ENCODE measurements at places on chromosomes 6 and 20. TPM values are rescaled to one million over a fixed set of nuclear protein-coding genes. Genes with fewer than 3 reads are reported as not detected.

DNA sequence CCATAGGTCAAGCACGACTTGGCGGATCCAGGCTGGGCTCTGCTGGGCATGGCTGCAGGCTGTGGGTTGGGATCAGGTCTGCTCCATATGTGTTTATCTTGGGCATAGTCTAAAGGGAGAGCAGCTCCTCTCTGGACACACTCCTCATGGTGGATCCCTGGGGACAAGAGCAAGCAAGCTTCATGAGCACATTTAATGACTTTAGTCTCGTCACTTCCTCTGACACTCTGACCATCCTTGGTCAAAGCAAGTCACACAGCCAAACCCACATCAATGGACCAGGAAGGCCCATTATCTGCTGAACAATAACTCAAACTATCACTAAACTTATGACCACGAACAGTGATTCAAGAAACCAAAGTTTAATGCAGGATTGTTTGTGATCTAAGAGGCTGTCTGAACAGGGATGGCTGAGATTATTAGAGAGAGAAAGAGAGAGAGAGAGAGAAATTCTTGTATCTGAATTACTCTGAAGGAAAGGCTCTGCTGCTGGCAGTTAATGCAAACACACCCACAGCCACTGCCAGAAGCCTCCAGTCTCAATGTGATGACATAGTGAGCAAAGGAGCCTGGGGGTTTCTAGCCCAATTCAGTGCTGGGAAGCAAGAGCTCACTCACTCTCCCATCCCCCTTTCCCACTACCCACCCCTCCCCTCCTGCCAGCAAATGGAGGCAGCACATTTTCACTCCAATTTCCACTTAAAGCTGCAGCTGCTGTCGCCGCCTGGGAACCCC is 490.2 kb upstream of the SULF2 start:
- DNase-seq = no peak

The TTK gene
- total RNA-seq = 0.26 TPM

GRCh38 chr6:110348961-110349690 is 9.0 kb downstream of the METTL24 start:
- no peak for DNase-seq

DNA sequence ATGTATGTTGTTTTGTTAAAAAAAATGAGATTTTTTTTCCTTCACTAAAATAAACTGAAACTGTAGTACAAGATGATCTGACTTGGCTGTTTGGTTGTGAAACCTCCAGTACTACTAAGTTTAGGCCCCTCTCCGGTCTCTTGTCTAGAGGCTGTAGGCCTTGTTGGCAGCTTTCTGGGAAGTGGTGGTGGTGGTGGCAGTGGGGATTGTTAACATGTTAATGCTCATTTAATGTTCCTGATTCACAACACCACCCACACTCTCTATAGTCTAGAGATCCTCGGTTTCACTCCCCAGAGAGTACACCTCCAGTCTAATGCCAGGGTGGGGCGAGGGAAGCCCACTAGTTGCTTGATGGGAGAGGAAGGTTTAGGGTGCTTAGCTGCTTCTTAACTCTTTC is 24.1 kb downstream of the STK4 start:
- no peak for DNase-seq

- no peak for DNase-seq
Measured at GRCh38 chr6:126631363-126631762, 291.4 kb downstream of the CENPW start.

DNA sequence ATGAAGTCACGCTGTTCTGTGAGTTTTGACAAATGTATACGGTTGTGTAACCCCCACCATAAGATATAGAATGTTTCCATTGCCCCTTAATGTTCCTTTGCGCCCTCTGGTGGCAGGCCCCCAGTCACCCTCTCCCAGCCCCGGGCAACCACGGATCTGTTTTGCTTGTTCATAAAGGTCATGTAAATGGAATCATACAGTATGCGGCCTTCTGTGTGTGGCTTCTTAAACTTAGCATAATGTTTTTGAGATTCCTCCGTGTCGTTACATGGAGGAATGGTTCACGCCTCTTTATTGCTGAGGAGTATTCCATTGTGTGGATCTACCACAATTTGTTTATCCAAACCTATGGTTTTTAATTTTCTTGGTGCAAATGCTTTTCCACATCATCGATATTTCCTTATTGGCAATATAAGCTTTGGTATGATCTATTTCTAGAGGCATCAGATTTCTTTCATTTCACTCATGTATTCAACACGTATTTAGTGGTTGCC is 28.4 kb downstream of the LYRM2 start:
- peak; percentile 41 for DNase-seq

DNA sequence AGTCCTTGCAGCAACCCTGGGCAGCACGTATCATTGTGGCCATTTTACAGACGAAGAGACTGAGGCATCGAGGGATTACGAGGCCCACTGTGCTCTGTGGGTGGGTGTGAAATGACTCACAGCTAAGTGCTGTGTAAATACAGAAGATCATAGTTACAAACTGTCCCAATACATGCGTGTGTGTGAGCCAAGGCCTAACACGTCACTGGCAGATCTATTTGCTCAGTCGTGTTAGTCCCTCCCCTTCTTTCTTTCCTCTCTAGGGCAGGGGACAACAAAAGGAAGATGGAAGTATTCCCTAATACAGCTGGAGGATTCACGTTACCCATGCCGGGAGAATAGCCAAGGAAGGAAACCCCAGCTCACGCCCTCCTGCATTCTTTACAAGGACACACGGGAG is 175.9 kb downstream of the CDC5L start:
- DNase-seq = peak; percentile 87

DNA sequence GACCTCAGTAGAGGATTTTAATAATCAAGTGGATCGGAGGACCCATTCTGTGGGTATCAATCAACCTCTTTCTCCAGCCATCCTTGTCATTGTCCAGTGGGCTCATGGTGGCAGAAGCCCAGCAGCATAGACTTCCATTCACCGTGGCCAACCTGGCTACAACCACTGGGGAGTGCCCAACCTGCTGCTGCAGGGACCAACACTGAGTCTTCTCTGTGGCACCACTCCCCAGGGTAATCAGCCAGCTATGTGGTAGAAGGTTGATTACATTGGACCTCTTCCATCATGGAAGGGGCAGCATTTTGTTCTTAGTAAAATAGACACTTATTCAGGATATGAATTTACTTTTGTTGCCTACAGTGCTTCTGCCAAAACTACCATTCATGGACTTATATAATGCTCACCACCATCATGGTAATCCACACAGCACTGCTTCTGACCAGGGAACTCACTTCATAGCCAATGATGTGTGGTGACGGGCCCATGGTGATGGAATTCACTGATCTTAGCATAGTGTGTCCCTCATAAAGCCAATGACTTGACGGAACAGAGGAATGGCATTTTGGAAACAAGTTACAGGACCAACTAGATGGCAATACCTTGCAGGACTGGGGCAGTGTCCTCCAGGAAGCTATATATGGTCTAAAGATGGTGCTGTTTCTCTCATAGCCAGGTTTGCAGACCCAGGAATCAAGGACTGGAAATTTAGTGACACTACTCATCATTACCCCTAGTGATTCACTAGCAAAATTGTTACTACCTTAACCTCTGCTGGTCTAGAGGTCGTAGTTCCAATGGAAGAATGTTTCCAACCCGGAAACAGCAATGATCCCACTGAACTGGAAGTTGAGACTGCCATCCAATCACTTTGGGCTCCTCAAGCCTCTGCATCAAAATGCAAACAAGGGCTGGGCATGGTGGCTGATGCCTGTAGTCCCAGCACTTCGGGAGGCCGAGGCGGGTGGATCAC is 7.6 kb downstream of the CD24 start:
- no peak for DNase-seq

The GRM1 gene
- not detected for total RNA-seq

The TPBG gene
- total RNA-seq = 120 TPM

GRCh38 chr6:169789146-169789943 is 37.9 kb downstream of the ERMARD start:
- DNase-seq = no peak

DNA sequence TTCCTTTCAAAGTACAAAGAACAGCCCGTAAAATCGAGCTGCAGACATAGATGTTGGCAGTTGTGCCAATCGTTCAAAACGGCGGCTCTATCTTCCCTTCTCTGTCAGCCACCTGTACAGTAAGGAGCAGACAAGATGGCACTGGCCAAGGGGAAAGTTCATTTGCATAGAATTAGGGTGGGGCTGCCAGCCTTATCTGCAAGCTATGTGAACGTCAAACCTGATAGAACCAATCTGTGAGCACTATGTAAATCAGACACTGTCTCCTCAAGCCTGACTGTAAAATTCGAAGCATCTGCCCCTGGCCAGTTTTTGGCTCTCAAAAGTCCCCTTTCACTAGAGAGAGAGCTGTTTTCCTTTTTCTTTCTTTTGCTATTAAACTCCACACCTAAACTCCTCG is 374.5 kb downstream of the EPM2A start:
- no peak for DNase-seq

DNA sequence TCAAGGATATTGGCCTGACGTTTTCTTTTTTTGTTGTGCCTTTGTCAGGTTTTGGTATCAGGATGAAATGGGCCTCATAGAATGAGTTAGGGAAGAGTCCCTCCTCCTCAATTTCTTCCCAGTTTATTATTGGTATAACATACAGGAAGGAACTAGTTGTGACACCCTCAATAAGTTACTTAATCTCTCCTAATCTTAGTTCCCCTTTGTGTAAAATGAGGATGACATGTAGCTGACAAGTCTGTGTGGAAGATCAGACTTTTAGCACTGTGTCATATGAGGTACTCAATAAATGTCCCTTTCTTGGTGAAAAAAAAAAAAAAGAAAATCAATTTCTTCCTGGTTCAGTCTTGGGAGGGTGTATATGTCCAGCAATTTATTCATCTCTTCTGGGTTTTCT is 155.8 kb downstream of the PDE7B start:
- DNase-seq = no peak

The STMND1 gene
- not detected for total RNA-seq

DNA sequence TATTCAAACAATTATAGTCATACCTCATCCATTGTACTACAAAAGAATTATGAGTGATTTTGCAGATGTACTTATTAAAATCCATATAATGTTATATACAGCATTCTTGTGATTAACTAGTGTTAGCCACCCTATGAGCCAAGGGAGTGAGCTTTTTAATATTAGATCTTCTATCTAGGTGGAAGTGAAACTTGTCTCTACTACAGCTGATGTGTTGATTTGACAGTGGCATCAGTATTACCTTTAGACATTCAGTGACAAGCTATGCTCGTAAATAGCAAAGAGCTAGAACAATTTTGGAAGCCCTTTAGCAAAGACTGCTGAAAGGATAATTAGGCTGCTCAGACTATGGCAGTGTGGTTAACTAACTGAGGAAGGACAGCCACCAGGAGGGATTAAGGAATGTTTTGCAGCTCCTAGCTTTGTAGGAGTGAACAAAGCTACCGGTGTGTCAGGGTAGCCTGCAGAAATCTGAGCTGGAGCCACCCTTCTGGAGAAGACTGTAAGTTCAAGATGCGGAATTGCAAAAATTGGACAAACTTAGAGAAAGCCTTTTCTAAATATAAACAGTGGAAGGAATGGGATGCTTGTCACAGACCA is 73.7 kb downstream of the AFG1L start:
- DNase-seq = no peak

GRCh38 chr6:119535332-119535731 is 185.8 kb upstream of the MAN1A1 start:
- DNase-seq = no peak

GRCh38 chr6:166575205-166575604 is 11.3 kb downstream of the RAMACL start:
- no peak for DNase-seq

GRCh38 chr6:143059663-143060353 is 881 bp upstream of the AIG1 start:
- DNase-seq = peak; percentile 99

GRCh38 chr6:135922746-135923145 is 71.2 kb downstream of the PDE7B start:
- no peak for DNase-seq

DNA sequence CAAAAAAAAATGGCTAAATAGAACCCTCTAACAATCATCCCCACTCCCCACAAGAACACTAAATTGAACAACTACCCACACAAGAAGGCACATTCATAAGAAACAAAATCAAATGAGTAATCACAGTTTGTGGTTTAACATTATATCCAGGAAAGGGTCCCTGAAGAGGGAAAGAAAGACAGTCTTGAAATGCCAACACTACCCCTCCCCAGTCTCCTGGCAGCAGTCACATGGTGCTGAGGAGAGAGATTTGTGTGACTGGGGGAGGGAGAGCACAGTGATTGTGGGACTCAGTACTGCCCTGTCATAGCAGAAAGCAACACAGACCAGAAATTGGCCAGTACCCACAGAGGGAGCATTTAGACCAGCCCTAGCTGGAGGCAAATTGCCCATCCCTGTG is 443.7 kb upstream of the BTBD3 start:
- no peak for DNase-seq
